NCI-H1092 (cell line): ENCODE measurements at places on chromosomes 3 and 15.

- no peak for DNase-seq
Measured at GRCh38 chr3:128488991-128489673, 3.9 kb downstream of the GATA2 start.

DNA sequence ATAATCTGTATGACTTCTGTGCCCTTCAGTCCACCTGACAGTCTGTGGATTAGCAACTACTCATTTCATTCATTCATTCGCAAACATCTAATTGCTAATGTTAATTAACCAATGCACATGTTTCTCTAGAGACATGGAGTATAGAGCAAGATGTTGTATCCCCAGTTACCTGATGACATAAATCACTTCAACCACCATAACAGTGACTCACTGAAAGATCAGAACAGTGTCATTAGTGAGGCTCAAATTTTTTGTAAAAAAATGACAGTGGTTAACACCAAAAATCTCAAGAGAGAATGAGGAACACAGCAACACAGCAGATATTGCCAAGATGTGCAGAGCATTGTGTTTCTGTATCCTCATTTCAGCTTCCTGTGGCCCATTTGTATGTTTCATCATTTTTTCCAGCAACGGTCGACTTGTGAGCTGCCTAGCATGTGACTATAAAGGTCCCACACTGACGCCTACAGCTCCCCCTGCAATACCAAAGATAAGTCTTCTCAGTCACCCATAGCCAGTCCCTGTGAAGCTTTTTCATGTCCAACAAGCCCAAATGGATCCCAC, 3.7 kb upstream of the PLD1 start:
- no peak for DNase-seq

GRCh38 chr15:82587805-82588204, 47.5 kb upstream of the RPS17 start:
- no peak for DNase-seq

GRCh38 chr15:25797035-25797434, 66.1 kb downstream of the ATP10A start:
- DNase-seq = no peak

GRCh38 chr3:37673401-37673800, 188.3 kb upstream of the CTDSPL start:
- DNase-seq = no peak

DNA sequence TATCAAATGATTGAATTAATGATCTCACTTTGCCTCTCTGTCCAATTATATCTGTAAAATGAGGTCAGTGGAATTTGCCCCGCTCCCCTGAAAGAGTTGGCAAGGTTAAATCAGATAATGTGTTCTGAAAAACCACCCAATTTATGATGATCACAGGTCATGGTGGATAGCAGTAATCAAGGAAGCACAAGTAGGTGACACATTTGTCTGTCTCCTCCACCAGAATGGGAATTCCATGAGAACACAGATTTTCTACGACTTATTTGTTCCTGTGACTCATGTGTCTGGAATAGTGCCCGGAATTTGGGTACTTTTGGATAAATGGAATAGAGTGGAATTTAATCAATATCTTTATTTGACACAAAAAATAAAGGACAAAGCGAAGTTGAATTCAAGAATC, 220.9 kb upstream of the SUCLG2 start:
- DNase-seq = no peak

GRCh38 chr15:47959617-47960413, 161.0 kb upstream of the SLC24A5 start:
- no peak for DNase-seq

DNA sequence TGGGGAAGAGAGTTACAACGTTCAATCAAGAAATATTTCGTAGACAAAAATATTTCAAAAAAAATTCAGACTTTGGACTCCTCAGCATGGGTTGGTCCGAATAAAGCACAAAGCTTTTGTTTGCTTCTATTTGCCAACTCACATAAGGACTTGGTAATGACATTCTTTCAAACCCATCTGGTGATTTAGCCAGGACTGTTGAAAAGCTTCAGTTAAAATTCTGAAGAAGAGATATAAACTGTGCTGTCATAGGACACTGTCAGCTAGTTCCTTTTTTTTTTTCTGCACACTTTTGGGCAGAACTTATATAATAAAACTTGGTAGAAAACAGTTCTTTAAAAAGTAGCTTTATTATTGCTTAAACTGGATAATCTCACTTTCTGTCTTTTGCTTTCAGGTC, 660.8 kb upstream of the SGO1 start:
- no peak for DNase-seq

DNA sequence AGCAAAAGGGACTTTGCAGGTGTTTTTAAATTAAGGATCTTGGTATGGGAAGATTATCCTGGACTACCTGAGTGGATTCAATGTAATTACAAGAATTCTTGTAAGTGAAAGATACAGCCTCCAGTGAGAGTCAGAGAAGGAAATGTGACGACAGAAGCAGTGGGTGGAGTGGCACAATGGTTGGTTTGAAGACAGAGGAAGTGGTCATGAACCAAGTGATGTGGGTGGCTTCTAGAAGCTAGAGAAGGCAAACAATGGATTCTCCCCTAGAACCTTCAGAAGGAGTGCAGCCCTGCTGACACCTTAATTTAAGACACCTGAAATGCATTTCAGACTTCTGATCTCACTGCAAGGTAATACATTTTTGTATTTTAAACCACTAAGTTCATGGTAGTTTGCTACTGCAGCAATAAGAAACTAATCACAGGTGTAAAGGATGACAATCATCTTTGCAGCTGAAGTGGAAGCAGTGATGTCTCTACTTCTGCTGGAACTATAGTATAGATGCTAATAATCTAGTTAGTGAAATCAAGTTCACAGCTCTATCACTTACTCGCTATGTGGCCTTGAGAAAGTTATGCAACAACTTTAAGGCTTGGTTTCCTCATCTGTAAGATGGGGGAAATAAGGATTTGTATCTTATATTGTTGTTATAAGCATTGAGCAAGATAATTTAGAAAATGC, 403.4 kb upstream of the SUCLG2 start:
- DNase-seq = no peak

DNA sequence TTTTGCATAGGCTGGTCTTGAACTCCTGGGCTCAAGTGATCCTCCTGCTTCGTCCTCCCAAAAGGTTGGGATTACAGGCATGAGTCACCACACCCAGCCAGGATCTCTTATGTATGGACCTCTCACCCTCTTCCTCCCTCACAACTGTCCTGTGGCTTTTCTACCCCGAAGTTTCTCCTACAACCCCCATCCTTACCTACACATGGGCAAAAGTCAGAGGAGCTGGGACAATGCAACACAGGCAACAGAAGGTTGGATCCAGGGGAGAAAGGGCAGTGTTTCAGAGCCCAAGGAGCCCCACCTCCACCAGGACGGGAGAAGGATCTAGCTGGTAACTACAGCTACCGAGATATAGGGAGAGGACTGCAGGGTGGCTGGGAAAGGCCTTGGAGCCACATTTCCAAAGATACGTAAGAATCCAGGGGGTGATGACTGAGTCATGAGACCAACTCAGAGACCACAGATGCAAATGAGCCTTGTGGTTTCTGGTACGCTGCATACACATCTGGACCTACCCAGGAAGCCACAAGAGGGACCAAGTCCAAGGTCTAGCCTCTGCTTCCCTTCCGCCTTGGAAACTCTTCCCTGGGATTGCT, 13.6 kb downstream of the IGDCC4 start:
- DNase-seq = no peak

- DNase-seq = no peak
Measured at GRCh38 chr3:195829897-195830254, 18.1 kb upstream of the MUC4 start.

- no peak for DNase-seq
Measured at GRCh38 chr3:13839253-13839652, 40.6 kb downstream of the WNT7A start.

GRCh38 chr3:141321109-141321497, 47.2 kb upstream of the ZBTB38 start:
- DNase-seq = no peak

DNA sequence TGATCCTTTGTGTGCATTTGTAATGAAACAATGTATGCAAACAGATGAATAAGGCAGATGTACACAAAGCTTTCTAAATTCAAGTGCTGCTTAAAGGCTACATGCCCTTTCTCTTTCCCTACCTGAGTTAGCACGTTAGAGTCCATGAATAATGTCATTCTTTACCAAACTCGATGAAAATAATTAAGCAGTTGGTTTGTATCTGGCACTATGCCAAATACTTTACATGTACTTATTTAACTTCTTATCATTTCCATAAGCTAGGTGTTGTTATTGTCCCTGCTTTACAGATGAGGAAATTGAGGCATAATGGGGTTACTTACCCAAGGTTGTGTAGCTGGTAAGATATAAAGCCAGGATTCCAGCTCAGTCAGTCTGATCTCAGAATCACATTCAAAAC, 2.4 kb downstream of the GPR171 start:
- DNase-seq = no peak

GRCh38 chr3:187987924-187988323, 166.0 kb upstream of the LPP start:
- DNase-seq = no peak

DNA sequence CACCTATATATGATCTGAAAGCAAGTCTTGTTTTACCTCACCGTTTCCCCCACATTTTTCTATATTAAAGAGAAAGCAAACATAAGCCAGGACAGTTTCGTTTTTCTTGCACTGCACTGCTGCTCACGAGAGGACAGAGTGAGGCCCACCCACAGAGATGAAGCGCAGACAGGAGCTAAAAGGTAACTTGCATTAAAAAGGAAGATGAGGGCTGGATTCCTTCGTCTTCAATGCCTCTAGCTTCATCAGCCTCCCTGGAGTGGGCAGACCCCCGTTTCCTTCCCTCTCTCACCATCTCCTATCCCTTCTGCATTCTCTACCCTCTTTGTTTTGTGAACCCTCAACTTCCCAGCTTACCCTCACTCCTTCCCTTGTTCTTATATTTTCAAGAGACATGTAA, 18.9 kb downstream of the SUMF1 start:
- DNase-seq = no peak

DNA sequence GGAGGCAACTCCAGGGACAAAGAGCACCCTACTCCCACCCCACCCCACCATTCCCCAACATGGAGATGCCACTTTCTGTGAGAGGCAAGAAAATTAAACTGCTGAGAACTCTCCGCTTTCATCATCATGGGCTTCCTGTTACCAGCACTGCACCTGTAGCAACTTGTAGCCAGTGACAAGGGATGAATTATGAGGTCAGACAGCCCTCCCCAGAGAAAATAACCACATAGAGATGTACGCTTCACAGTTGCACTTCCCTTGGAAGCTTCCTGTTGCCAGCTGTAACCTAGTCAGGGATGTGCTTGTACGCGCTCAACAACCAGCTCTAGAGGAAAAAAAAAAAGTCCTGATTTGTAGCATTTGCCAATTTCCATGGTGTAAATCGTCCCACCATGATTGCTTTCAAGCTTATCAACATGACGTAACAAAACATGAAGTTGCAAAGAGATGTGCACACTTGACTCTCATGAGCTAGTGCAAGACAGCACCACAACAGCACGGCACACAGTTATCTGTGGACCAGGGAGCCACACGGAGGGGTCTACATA, 145.4 kb downstream of the RAB11A start:
- no peak for DNase-seq

DNA sequence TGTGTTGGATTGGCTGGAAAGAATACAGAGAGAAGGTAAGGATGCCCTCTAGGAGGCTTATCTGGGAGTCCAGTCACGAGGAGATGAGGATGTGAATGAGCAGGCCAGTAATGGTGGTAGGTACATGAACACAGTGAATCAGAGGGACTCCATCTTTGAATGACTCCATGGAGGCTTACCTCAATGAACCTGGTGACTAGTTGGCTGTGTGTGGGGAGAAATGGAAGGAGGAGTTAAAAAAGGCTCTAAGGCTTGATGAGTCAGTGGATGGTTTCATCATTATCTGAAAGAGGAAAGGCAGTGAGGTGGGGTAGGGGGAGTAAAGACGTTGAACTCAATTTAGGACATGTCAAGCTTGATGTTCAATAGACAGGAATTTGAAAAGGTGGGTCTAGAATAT, 61.1 kb downstream of the KCNAB1 start:
- no peak for DNase-seq

DNA sequence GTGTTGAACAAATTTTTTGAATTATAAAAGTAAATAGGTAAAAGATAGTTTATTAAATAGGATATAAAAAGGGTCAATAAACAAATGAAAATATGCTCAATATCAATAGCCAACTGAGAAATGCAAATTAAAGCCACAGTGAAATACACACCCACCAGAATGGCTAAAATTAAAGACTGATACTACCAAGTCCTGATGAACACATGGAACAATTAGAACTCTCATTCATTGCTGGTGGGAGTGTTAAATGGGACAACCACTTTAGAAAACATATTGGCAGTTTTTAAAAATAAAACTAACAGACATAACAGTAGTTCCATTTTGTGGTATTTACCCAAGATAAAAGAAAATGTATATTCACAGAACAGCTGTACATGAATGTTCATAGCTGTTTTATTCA, 41.2 kb downstream of the CCDC32 start:
- no peak for DNase-seq

- no peak for DNase-seq
Measured at GRCh38 chr3:13110678-13111116, 37.5 kb upstream of the IQSEC1 start.

DNA sequence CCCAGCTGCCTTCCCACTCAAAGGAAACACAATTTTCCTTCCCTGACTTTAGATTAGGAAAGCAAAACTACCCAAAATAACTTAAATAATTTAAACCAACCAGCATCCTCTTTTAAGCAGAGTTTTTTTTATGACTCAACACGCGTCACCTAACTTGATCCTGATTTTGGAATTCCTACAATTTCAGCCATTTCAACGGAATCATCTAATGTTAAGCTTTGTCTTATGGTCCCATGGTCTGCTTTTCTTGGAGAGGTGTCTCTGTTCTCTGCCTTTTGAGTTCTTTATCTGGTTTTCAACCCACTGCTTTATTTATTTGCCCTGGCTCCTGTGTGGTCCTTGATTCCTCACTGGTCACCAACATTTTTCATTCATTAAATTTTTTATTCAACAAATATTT, 219.2 kb upstream of the ARHGEF26 start:
- DNase-seq = no peak

GRCh38 chr3:18208856-18209255, 216.3 kb downstream of the SATB1 start:
- DNase-seq = no peak

DNA sequence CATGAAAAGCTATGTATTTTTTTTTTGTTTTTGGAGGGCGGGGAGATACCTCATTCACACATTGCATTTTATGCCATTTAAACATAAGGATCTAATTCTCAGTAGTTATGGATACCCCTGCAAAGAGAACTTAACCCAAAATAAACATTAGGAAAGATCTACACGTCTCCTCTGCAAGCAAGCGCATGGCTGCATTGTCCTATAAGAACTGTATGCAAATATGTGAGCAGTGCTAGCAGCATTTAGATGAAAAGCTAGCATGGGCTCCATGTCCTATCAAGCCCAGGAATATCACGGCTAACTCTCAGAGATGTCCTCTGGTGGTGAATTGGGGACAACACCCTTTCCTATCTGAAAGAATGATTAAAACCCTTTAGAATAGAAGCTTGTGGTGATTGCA, 292.8 kb downstream of the MEX3B start:
- DNase-seq = peak; percentile 31

- no peak for DNase-seq
Measured at GRCh38 chr3:183966361-183966791, 51.3 kb downstream of the ABCC5 start.
